ENCODE measurements at places on chromosomes 12 and 14.

GRCh38 chr14:32404784-32405573 is 75.9 kb downstream of the AKAP6 start:
- DNase-seq, result no peak

DNA sequence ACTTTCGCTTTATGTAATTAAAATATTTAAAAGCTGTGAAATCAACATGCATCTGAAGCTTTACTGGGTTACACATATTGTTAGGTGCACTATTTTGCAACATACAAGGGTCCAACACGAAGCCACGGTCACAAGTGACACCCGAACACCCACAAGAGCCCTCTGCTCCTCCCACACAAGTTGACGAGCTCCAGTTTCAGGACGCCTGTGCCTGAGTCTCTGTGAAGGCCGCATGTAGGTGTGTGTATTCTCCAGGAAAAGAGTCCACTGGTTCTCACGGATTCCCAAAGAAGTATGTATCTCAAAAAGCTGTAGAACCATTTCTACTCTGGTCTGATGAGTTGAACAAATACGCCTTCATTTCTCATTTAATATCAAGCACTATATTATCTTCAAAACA is 12.0 kb downstream of the SLC15A4 start:
- DNase-seq, result no peak

- DNase-seq, result no peak
Observed at GRCh38 chr14:53055003-53055402, 98.1 kb downstream of the DDHD1 start.

DNA sequence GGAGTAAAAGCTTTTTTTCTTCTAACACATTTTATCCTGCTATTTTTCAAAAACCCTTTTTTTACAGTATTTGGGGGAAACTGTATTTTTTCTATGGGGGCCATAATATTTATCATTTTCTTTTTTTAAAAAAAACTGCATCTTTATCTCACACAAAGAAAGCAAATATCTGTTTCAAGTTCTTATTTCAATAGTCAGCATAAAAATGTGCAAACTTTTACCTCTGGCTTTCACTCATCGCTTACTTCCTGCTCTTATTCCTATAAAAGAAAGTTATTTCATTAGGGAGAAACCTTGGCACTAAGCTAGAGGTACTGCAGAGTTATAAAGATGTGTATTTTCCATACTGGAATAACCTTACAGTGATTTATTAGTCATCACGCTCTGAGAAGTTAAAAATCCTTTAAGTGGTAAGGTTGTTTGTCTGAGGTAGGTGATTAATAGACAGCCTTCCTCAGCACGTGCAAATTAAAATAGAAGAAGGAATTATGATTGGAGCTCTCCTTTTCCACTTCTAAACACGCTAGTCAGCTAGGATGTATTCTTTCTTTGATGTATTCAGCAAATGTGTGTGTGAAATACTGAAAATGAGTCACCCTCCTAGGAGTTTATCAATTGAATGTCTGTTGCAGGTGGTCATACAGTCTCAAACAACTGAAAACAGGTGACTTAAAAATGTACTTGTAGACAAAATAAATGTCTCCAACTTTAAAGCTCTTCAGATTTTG is 461.0 kb downstream of the GXYLT1 start:
- DNase-seq, result no peak

GRCh38 chr14:28088125-28088524 is 678.5 kb upstream of the FOXG1 start:
- DNase-seq, result no peak

DNA sequence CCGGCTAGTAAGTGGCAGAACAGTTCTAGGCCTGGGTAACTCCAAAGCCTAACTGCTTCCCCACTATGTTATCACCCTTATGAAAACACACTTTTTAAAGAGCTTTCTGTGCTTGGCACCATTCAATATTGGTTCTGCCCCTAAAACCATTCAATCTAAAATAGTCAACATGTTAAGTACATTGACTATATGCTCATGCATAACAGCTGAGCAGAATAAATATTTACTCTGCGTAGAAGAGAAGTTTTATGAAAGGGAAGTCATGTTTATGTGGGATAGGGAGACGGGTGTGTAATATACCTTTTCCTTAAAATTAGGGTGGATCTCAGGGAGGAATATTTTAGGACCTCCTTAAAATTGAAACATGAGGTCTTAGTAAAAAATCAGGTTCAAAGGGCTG is 80.5 kb downstream of the SAMD4A start:
- no peak for DNase-seq

- no peak for DNase-seq
Observed at GRCh38 chr14:82159624-82160023, 626.0 kb upstream of the SEL1L start.

GRCh38 chr14:38731962-38732361 is 371.1 kb downstream of the SEC23A start:
- no peak for DNase-seq

DNA sequence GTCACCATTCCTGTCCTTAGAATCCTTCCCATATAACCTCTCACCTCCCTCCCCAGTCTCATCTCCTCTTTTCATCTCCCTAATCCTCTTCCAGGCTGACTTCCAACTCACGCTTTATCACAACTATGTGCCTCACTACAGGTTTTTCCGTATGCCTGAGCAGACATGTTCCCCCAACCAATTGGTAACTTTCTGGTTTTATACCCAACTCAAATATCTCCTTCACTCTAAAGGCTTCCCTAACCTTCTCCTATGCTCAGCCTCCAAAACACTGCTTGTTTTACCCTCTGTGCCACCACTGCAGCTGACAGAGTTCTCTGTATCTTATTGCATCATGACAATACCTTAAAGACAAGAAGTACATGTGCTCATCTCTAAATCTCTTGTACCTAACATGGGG is 139.7 kb downstream of the KSR2 start:
- DNase-seq, result no peak

- no peak for DNase-seq
Observed at GRCh38 chr14:99754141-99755067, 38.8 kb upstream of the EML1 start.

- no peak for DNase-seq
Observed at GRCh38 chr14:21109377-21110138, 8.7 kb downstream of the TMEM253 start.

DNA sequence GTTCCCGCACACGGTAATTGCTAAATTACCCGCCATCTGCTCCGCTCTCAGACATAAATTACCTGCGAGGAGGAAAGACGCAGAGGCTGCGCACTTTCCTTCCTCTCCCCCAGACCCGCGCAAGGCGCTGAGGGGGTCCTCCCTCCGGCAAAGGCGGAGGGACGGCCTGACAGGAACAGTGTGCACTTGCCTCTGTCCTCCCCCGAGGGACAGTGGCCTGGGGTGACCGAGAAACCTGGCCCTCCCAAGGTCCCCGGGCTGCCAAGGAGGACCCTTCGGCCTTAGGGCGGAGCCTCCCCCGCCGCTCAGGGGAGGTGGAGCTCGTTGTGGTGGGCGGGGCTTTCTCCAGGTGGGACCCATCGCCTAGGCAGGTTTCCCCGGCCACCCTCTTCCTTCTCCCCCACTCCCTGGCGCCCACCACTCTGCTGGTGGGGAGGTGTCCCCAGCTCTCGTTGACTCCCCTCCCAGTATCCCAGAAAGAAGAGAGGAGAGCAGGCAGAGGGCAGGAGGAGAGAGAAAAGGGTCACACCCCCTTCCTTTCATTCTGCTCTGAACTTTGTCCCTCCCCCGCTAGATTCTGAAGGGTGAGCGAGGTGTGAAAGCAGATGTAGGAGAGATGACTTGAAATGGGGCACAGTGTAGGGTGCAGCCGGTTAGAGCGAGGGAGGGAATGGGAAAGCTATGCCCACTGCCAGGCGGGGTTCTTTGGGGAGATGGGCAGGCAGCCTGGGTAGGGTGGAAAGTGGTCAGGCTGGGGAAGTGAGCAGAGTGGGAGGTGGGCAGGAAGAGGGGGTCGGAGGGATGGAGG is 11.4 kb upstream of the CALCOCO1 start:
- peak; percentile 43 for DNase-seq

DNA sequence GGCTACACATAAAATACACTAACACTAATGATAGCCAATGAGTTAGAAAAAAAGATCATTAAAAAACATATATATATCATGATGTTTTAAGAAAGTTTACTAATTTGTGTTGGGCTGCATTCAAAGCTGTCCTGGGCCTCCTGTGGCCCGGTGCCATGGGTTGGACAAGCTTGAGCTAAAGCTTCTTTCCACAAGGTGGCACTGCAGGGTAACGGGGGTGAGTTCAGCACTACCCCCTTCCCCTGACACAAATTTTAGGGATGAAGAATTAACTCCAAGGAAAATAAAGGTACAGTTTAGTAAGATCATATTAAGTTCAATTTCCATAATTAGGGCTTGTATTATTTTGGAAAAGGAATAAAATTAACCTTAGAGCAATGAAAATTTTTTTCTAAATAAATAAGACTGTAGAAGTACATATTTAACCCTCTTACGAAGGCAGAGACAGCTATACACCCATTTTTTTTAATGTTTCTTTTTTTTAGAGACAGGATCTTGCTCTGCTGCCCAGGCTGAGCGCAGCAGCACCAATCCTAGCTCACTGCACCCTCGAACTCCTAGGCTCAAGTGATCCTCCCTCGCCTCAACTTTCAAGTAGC is 38.9 kb downstream of the PPP1R13B start:
- peak; percentile 59 for DNase-seq

DNA sequence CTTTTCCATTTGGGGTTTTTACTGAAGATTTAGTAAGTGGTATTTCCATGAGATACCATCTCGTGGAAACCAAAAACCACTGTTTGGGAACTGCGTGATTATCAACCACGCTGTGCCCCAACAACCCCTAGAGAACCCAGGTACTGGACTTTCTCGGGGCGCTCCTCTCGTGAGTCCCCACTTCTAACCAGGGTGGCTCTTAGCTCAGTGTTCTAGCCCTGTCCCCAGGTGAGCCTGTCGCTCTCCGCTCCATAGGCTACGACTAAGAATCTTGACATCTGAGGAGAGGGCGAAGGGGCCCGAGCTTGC is 686 bp downstream of the MCRS1 start:
- no peak for DNase-seq

DNA sequence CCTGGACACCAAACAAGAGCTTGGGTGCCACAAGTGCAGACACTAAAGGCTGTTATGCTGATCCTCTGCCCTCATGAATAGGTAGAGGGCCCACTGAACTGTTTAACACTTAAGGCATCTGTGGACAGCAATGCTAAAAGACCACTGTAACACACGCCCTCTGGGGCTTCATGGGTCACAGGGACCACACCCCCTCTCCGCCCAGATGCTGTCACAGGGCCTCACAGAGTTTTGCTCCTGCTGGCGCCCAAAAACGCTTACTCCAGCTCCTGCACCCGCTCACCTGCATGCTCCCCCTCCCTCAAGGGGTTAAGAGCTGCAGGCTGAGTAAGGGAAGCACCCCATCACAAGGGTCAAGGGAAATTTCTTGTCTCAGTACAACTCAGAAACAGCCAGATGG is 141.8 kb upstream of the NUDT4 start:
- DNase-seq, result no peak

DNA sequence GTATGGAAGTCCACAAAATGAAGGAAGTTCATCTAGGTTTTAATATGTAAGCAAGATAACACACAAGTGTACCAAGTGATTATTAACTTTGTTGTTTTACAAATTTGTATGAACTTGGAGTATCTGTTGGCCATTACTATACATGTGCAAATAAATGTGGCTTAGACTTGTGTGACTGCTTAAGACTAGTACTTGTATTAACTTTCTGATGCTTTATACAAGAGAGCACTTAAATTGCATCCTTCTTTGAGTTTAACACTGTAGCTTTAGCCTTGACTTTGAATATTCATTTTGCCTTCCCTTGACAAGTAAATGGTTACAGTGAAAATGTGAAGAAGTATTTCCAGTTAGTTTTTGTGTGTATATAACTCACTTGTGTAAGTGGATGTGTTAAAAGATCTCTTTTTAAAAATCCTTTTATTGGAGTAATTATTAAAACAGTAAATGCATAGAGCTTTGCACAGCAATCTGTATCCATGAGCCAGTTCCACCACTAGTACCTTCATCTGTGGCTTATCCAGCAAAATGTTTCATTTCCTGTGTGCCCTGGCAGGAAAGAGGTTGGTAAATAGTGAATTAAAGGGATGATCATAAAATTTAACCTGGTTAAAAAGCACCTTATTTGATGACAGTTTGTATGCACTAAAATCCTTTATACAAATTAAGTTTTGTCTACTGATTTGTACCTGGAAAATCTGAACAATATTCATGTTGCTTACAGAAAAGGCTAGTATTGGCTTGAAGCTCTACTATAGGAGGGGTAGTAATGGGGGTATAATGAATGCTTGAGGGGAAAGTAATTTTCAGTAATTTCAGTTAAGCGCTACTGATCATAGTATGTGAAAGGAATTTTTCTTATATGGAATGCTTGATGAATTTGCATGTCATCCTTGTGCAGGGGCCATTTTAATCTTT is 8.0 kb downstream of the PNN start:
- no peak for DNase-seq

GRCh38 chr12:14239350-14239934 is 126.0 kb upstream of the ATF7IP start:
- no peak for DNase-seq

DNA sequence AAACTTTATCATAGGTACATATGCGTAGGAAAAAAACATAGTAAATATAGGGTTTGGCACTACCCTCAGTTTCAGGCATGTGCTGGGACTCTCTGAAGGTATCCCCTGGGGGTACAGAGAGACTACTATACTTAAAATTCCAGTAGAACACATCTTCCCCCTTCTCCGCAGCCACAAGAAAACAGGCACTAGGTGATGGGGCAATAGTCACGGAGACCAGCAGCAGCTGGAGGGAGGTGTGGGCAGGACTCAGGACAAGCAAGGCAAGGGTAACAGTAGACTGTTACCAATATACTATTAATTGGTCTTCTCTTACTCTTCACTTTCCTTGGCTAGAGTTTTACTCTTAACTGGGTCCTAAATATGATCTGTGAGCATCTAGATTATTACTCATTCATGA is 4.6 kb upstream of the PAPOLA start:
- no peak for DNase-seq

- no peak for DNase-seq
Observed at GRCh38 chr12:116882742-116883141, 1.5 kb upstream of the HRK start.

DNA sequence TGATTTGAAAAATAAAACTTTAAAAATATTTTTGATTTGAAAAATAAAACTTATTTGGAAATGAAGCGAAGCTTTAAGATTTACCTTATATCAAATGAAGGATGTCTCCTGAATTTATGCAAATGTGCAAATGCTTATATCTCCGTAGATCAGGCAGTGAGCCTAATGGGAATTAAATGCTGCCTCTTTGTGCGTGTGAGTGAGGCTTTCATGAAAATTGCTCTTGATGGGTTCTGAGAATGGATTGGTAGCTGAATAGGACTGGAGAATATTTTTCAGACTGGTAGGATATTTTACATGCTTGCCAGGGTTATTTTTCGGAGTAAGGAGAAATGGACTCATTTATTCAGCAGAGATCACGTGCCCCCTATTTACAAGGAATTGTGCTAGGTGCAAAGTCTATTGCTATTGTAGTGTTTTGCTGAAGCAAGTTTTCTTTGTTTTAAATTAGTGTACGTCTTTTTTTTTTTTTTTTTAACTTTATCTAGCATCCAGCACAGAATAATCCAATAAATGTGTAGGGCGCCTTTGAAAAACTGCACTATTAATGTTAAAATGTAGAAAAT is 2.4 kb downstream of the VRK1 start:
- DNase-seq, result no peak
